ENCODE measurements at places on chromosomes 7 and 10. TPM values are rescaled to one million over a fixed set of nuclear protein-coding genes. Genes with fewer than 3 reads are reported as not detected.

The NEUROD6 gene
- not detected for total RNA-seq

The MYO3A gene
- total RNA-seq: 4.3 TPM

The GJD4 gene
- total RNA-seq: not detected

- DNase-seq: no peak
Observed at GRCh38 chr7:80816806-80817205, 102.0 kb downstream of the SEMA3C start.

The TMEM184A gene
- 1.5 TPM for total RNA-seq

The STEAP1 gene
- 4.1 TPM for total RNA-seq

The CABCOCO1 gene
- not detected for total RNA-seq

DNA sequence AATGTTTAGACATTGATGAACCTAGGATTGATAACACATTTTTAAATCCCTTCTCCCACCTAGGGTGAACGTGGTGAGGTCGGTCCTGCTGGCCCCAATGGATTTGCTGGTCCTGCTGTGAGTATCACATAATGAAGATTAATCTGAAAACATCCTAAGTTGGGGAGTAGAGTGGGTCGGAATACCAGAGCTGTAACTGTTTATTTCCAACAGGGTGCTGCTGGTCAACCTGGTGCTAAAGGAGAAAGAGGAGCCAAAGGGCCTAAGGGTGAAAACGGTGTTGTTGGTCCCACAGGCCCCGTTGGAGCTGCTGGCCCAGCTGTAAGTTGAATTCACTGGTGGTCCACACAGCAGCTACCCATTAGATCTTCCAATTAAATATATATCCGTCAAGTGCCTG, 25.6 kb downstream of the COL1A2 start:
- no peak for DNase-seq

DNA sequence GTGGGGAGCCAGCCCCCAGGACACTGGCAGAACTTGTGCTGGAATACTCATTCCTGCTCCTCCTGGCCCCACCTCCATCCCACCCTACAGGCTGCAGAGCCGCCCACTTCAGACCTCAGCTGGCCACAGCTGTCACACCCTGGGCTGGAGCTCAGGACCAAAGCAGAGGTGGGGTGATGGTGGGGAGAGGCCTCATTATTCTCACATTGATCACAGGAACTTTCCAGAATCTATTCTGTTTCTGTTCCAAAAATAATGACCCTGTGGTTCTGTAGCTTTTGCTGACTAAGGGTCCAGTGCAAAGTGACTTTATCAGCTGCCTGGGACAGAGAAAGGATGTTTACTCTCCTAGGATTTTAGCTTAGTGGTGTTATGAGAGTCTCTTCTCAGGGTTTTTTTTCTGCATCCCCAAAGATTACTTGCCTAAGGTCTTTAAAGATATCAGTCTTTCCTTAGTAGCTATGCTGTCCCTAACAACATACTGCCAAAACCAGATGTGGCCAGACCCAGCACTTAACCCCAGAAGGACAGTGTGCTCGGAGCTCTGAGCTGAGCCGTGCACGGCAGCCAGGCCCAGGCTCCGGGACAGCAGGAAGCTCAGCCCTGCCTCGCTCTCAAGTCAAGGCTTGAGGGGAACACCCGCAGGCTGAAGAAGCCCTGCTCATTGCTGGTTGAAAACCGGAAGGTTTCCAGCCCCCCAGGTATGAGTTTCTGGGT, 223.3 kb downstream of the MLLT10 start:
- no peak for DNase-seq

- no peak for DNase-seq
Observed at GRCh38 chr7:105261689-105262088, 127.0 kb downstream of the SRPK2 start.

DNA sequence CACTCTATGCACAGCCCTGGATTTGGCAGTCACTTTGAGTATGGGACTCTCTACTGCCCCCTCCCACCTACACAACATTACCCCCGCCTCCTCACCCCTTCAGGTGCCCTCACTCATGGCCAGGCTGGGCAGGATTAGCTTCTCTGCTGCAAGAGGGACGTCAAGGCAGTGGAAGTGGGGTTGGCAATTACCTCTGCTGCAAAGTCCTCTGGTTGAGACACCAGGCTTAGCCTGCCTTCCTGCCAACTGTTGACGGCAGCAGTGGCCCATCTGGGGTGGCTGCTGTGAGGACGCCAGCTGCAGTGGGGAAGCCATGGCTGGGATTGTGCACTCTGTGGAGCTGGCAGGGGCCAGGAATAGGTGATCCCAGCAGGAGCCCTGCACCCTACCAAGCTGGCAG, 26.7 kb downstream of the SVIL start:
- no peak for DNase-seq

The TUBB8 gene
- 0.57 TPM for total RNA-seq

- peak; percentile 32 for DNase-seq
Observed at GRCh38 chr10:88555190-88555908, 27.8 kb downstream of the RNLS start.

The RARRES2 gene
- total RNA-seq: 59.9 TPM

- no peak for DNase-seq
Observed at GRCh38 chr7:51569581-51569980, 253.0 kb upstream of the COBL start.

The ATG9B gene
- 2.0 TPM for total RNA-seq

DNA sequence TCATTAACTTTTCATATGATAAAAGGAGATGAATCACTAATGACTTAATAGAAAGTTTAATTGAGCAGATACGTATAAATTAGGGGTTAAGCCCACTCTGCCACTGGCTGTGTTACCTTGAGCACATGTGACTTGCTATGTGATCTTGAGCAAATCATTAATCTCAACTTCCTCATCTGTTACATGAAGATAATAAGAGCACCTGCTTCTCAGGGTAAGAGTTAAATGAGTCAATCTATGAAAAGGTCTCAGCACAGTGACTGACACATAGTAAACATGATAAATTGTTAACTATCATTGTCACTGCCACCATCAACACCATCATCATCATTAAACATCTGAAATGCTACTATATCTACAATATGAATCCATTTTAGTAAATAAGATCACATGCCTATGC, 110.8 kb downstream of the TPK1 start:
- no peak for DNase-seq

- no peak for DNase-seq
Observed at GRCh38 chr7:105268511-105269392, 120.0 kb downstream of the SRPK2 start.

DNA sequence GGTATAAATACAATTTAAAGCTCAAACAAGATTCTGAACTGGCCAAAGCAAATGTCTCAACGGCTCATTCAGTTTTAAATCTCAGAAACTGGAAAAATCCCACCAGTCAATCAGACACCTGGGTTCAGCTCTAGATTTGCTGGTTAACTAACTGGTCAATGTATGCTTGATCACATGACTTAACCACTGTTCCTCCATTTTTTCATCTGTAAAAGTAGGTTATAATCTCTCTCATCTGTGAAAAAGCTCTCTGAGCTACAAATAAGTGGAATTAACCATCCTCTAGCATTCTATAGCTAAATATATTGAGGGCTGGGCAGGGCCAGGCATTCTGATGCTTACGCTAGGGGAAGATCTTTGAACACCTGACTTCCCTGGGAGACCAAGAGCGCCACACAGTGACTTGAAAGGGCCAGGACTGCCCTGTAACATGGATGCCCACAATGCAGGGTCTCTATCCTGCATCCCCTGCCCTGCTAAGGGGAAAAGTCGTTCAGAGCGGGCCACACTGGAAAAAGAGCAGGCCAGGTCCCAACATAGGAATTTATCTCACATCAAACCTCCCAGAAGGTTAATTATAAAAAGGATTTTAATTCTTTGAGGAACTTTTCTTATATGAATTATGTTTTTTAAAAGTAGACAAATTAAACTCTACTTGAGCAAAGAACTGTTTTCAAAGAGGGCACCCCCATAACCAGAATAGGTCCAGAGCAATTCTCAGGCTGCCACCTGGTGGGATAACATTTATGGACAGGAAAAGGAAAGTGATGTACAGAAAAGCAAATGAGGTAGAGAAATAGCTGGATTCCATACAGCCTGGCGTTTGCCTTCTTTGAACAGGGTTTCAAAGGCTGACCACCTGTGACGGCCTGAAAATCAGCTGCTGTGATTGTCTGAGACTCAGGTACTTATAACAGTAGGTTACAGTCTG, 1.8 kb downstream of the RP9 start:
- peak; percentile 77 for DNase-seq

GRCh38 chr7:17957871-17958270, 17.6 kb upstream of the SNX13 start:
- DNase-seq: no peak

DNA sequence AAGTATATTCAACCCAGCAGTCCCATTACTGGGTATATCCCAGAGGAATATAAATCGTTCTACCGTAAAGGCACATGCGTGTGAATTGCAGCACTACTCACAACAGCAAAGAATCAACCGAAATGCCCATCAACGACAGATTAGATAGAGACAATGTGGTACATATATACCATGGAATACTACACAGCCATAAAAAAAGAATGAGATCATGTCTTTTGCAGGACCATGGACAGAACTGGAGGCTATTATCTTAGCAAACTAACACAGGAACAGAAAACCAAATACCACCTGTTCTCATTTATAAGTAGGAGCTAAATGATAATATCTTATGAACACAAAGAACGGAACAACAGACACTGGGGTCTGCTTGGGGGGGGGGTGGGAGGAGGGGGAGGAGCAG, 44.3 kb upstream of the KLHL7 start:
- no peak for DNase-seq

DNA sequence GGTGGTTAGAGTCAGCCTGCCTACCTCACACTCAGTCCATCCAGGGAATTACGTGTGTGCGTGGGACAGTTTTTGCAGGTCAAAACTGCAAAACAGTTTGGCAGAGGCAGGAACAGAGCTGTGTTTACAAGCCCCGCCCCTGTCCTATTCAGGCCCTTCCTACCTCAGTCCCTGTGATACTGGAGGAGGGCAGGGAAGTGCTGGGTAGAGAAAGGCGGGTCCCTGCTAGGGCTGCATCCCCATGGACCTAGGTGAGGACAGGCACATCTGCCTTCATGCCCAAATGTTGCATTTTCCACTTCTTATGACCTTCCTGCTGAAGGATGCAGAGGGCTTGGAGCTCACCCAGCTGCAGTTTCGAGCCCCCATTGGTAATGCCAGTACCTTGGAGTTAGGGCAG, 25.1 kb downstream of the SBDS start:
- DNase-seq: peak; percentile 45

The SEMA3E gene
- total RNA-seq: 0.61 TPM

DNA sequence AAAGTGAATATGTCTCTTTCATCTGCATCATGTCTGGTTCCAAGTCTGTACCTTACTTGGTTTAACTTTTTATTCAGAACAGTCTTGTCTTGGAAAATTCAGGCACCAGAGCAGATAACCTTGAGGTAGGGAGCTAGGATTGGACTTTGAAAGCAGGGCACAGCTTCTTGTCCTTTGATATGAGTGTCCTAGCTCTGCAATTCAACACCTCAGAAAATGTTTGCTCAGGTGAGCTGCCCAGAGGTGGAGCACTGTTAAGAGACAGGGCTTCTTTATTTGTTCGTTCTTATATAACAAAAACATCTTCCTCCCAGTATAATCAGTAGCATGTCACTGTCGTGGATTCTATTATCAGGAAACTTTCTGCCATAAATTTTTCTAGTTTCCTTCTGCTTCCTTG, 118.3 kb downstream of the LRRC4 start:
- no peak for DNase-seq

GRCh38 chr7:129911790-129912189, 41.0 kb downstream of the UBE2H start:
- DNase-seq: no peak

GRCh38 chr10:63522277-63522687, 1.1 kb downstream of the REEP3 start:
- DNase-seq: no peak

DNA sequence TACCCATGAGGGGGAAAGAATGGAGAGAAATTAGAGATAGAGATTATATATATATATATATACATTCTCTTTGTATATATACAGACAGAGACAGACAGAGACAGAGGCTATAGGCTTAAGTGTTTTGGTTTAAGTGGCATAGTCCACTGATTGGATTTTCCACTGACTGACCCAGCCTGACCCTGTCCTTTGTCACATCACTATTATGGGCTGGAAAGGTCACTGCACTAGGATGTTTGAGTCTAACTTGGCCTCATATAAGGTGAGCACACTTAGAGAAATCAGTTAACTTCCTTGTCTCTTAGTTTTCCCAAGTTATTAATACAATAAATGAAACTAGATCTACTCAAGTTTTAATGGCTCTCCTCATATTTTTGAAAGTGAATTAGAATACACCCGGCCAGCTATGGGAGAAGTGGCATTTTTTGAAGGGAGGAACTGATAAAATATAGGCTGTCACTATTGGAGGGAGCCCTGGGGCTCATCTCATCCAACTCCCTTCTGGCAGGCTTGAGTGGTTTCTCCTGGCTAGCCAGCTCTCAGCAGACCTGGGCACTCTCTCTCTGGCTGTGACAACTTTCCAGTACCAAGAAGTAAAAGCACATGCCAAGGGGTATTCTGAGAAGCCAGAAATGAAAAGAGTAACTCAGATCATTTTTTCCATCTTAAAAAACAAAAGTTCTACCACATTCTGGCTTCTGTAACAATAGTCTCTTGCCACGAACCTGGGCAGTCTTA, 455.6 kb upstream of the ANKRD30A start:
- no peak for DNase-seq

DNA sequence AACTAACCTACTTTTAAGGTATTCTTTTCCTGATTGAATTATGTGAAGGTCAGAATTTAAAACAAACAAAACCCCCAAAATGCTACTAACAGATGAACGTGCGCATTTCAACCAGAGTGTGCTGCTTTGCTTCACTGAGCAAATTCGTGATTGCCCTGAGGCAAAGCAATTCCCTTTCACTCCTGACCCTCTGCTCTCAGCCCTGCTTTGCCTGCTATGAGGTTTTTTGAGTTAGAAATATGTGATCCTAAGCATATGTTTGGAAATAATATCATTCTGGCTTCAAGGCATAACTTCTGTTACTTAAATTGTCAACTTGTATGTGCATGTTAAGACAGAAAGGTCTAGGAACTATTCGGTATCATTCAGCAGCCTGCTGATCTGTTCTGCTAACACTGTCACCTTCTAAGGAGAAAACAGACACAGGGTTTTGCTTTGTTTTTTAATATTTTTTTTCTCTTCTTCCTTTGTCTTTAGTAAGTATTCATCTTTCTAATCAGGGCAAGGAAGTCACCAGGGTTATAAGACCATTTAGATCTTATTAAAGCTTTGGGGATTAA, 124.2 kb downstream of the GNAT3 start:
- no peak for DNase-seq

DNA sequence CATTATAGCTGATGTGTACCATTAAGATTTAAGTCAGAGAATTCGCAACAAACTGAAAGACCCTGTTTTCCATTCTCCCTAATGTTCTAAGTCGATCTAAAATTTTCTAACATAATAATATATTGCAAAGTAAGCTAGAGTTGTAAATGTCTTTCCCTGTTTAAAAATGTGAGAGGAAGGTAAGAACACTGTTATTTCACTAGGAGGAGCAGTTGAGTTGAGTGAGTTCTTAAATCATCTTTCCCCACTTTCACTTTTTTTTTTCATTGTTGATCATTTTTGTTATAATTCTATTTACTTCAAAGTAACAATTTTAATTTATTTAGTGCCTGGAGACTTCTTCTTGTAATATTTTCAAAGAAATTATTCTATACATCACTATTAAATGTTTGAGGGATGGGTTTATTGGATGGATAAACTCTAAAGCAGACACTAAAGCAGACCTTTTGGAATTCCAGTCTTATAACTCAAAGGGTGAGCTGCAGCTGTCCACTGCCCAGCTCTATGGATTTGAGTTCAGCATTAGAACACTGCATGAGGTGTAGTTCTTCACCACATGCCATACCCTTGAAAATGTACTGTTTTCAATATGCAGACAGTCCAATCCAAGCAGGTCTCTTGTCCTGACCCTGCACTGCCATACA, 181.3 kb upstream of the FZD1 start:
- DNase-seq: no peak

The SPOCK2 gene
- 1.8 TPM for total RNA-seq

GRCh38 chr7:117485118-117485620, 5.3 kb downstream of the CFTR start:
- DNase-seq: no peak
